Hair follicle dermal papilla cell (primary cell): ENCODE measurements at places on chromosomes 7 and 10. TPM values are rescaled to one million over a fixed set of nuclear protein-coding genes. Genes with fewer than 3 reads are reported as not detected.

FZD8 gene
- 3.2 and 5.6 TPM in 2 replicates for total RNA-seq

RPEL1 gene
- 0.16 TPM in 1 of 2 replicates, not detected in the other for total RNA-seq

TAS2R16 gene
- total RNA-seq = not detected in 2 replicates

HYAL4 gene
- total RNA-seq = not detected in 2 replicates

SFXN4 gene
- total RNA-seq = 8.4 and 8.6 TPM in 2 replicates

LANCL2 gene
- 17.2 and 19.3 TPM in 2 replicates for total RNA-seq

IDI2 gene
- total RNA-seq = not detected in 2 replicates

CLEC5A gene
- total RNA-seq = not detected in 2 replicates

AGBL3 gene
- total RNA-seq = 0.73 and 1.3 TPM in 2 replicates
